ENCODE measurements at places on chromosomes 7 and 10.

GRCh38 chr7:99201027-99201426 lies 6.9 kb downstream of the KPNA7 start:
- DNase-seq = no peak

GRCh38 chr7:125347269-125347668 lies 417.6 kb upstream of the POT1 start:
- no peak for DNase-seq

DNA sequence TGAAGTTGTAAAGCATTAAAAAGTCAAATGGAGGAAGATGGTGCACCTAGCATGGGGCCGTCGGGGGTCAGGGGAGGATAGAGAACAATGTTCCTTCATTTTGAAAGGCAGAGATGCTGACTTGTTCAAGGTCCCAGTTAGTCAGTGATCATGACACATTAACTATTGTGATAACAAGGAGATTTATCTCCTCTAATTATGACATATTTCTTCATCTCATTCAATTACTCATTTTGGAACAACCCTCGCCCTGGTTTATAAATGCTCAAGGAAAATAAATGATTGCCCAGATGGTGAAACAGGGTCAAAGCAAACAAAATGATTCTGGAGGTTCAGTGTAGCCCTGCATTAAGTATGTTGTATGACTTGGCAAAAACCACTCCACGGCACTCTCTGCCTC lies 106.2 kb downstream of the ITIH5 start:
- DNase-seq = no peak

GRCh38 chr10:81040940-81041339 lies 503.2 kb downstream of the SH2D4B start:
- DNase-seq = no peak
